ENCODE measurements at places on chromosomes 12 and 14.

DNA sequence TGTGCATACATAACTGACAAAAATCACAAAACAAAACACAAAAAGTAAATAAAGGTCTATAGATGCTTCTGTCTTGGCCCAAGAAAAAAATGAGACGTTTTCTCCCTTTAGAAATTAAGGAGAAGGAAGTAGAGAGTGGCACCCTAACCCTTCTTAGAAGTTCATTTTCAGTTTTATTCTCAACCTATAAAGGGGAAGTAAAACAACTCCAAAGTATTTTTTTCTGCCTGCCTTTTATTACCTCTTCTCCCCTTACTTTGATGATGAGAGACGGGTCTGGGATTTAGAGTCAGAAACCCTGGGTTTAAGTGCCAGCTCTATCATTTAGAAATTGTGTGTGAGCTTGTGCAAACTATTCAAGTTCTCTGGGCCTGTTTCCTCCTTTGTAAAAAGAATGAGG is 2.8 kb downstream of the PRIM1 start:
- DNase-seq, result no peak

GRCh38 chr14:96079066-96079465 is 39.9 kb downstream of the C14orf132 start:
- DNase-seq, result no peak

DNA sequence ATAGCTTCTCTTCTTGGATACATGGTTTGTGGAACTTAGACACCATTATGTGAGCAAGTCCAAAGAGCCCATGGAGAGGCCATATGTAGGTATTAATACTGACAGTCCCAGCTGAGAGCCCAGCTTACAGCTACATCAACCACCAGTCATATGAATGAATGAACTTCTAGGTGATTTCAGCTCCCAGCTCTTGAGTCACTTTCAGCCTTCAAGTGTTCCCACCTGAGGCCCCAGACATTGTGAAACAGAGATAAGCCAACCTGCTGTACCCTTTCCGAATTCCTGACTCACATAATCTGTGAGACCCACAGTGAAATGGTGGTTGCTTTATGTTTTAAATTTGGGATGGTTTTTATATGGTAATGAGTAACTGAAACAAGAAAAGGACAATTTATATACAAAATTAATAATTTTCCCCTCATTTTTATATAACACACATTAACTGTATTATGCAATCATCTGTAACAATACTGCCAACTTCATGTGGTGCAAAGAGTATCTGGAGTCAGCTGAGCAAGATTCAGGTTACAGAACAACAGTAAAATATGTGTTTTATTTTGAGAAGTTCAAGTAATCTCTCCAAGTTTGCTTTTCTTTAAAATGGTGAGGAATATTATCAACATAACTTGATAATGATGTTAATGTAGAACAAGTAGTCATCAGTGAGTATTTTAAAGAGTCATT is 27.7 kb upstream of the FBXO33 start:
- DNase-seq, result no peak

- no peak for DNase-seq
Observed at GRCh38 chr12:19312637-19313036, 126.7 kb upstream of the AEBP2 start.
